T-helper 1 cell treated with Interleukin-12 subunit alpha and Interleukin-12 subunit beta and Interleukin-4 antibody, amounts not matched to agents 30 ng/mL and 1 ng/mL, for 36 hours (primary cell): ENCODE measurements at places on chromosomes 16 and 17. TPM values are rescaled to one million over a fixed set of nuclear protein-coding genes. Genes with fewer than 3 reads are reported as not detected.

The PRKCB gene
- 78.0 and 79.4 TPM in 2 replicates for total RNA-seq

The STX1B gene
- total RNA-seq: 1.5 and 1.6 TPM in 2 replicates

The CBX2 gene
- 2.5 and 2.8 TPM in 2 replicates for total RNA-seq

The HSBP1 gene
- 70.4 and 82.9 TPM in 2 replicates for total RNA-seq

The FBXW10B gene
- total RNA-seq: 3.6 and 4.6 TPM in 2 replicates

The COQ9 gene
- total RNA-seq: 39.1 and 41.3 TPM in 2 replicates

The IL21R gene
- total RNA-seq: 72.3 and 73.2 TPM in 2 replicates

The SMARCD2 gene
- 137 and 143 TPM in 2 replicates for total RNA-seq

The GAS2L2 gene
- total RNA-seq: not detected in 2 replicates
